Stimulated activated CD4-positive, alpha-beta T cell treated with anti-CD3 and anti-CD28 coated beads, Interleukin-15, amount 100 ng/mL, for 48 hours (primary cell): ENCODE measurements at places on chromosomes 2 and 18.

DNA sequence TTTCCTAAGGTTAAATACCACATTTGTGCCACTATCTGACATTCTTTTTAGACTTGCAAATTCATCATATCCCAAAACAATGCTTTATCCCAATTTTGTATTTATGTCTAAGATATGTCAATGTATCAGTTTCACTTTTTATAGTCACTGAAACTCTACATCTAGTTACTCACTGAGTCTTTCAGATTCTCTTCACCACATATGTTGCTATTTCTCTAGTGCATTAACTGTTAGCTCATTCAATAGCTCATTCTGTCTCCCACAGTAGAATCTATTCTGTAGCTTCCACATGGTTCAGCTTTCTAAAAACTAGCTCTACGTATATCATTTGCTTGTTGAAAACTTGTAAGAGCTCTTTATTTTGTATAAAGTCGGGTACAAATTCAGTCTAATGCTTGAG lies 1420.6 kb upstream of the NXPH2 start:
- no peak for DNase-seq

DNA sequence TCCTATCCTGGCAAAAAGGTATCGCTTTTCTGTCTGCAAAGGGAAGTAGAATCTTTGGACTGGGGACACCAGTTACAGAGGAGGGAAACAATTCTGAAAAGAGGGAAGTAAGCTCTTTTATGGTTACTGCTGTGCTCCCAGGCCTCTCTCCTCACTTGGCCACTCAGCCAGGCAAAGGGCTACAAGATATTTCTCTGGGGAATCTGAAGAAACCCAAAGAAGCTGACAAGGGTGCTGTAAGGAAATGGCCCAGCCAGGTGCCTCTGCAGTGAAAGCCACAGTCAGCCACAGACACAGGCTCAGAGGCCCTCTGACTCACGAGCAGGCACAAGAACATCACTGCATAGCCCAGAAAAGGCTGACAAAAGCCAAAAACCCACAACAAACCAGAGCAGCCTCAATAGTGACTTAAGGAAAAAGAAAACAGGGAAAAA lies 5.8 kb downstream of the HDLBP start:
- DNase-seq, result peak; percentile 53

GRCh38 chr2:54704238-54704637 lies 19.2 kb upstream of the EML6 start:
- DNase-seq, result no peak

GRCh38 chr2:74708296-74708695 lies 54.2 kb downstream of the SEMA4F start:
- DNase-seq, result no peak

GRCh38 chr2:57806449-57806968 lies 240.1 kb upstream of the VRK2 start:
- DNase-seq, result no peak

DNA sequence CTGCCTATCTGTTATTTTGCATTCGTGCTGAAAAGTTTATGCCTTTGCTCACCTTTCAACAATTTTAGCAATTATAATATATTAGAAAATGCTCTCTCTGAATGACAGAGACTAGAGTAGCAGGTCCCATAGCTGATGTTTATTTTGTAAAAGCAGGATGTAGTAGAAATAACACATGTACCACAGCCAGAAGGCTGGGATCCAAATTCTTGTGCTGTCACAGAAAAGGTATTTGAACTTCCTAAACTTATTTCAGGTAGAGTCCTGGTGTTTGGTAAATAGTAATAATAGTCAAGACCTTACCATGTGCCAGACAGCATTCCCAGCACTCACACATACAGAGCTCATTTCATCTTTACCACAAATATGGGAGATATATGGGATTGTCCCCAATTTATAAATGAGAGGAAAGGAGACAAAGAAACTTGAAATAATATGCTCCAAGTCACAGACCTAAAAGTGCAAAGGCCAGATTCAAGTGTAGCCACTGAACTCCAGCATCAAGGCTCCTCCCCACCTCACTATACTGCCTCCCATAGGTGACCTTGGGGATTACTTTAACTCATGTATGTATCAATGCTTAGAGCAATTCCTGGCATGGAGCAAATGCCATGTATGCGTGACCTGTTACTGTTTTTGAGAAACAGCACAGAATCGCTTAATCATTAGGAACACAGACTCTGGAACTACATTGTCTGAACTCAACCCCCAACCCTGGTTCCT lies 284.7 kb upstream of the RAB12 start:
- no peak for DNase-seq

DNA sequence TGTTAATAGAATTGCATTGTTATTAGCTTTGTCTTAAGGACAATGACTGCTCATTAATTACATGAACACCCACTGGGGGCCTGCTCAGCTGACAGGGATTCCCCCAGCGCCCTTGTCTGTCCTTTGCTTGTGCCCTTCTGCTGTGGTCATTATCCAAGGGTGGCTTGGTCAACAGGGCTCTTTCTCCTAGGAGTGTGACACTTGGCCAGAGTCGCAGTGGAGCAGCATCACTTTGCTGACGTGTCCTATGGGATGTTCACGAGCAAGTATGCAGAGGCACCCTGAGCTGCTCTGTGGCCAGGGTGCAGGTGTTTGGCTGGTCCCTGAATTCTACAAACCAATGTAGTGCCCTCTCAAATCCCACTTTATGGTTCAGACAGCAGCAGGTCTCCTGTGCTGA lies 46.0 kb downstream of the PTGR3 start:
- no peak for DNase-seq

DNA sequence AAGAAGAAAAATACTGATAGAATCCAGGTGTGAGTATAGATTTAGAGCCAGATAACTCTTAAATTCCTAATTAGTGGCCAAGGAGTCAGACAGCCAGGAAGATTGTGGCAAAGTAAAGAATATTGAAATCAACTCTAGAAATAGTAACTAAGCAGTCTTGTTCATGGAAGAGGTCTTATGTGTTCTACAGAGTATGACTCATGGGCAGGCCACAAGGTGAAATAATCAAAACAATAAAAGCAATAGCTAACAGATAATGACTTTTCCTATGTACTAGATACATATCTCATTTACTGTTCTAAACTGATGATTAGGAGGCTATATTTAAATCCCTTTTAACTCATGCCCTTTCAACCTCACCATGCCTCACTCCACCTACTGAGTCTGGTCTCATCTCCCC lies 227.4 kb upstream of the COL3A1 start:
- no peak for DNase-seq

GRCh38 chr2:3041841-3042600 lies 335.6 kb downstream of the EIPR1 start:
- no peak for DNase-seq

GRCh38 chr2:1889099-1889650 lies 144.9 kb upstream of the PXDN start:
- no peak for DNase-seq

DNA sequence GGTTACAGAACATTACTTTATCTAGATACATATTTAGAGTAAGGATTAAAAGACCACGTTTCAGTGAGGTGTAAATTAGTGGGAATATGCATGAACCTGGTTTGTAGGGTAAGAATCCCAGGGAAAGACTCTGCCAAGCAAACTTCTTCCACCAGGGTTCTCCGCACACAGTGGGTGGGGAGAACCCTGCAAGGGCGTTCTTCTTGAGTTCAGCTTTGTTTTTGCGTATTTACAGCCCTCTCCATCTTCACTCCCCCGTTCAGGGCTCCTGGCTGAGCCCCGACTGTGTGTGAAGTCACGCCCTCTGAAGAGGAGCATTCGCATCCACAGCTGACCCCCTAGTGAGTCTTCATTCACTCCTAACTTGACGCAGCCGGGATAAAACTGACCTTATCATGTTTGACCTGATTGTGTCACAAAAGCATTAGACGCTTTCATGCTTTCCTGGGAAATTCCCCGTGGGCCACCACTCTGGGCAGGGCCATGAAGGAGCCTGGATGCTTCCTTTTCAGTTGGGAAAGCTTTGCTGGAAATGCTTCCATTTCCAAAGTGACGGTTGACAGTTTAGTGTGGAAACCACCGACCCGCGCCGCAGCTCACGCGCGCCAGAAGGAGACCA lies 1.0 kb downstream of the ALKAL2 start:
- no peak for DNase-seq

DNA sequence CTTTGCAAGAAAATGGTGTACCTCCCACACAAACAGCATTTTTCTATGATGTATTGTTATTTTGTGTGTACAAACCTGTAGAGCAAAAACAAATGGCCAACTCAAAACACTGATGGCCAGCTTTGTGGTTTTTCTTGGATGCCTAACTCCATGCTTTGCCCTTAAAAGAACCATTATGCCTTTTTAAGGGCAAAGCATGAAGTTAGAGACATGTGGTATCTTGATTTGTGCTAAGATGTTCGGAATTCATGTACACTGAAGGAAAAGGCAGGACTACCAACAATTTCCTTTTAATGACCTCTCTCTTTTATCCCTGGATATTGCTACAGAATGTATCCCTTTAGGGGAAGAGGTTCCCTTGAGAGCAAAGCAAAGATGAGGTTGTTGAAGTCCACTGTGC lies 273.6 kb downstream of the SCG2 start:
- no peak for DNase-seq

GRCh38 chr18:60295674-60296073 lies 76.9 kb downstream of the MC4R start:
- no peak for DNase-seq

- no peak for DNase-seq
These were observed 346.7 kb downstream of the SS18 start for GRCh38 chr18:25743646-25744151.

- no peak for DNase-seq
These were observed 394.8 kb upstream of the FANCL start for GRCh38 chr2:58635801-58636375.

DNA sequence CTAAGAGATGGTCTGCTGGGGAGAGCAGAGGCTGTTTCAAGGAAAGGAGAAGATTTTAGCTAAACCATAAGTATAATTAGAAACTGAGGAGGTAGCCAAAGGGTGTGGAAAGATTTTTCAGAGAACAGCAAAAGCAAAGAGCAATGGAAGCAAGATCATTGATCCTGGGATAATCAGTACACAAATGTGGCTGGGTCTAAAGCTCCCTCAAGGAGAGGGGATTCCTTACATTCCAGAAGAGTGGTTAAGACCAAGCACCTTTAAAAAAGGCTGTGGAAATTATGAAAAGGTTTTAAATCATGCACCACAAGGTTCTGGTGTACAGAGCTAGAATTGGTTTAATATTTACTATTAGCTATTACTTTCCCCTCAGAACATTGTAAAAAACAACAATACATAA lies 246.0 kb upstream of the UBE2E3 start:
- no peak for DNase-seq

GRCh38 chr18:64693766-64694165 lies 544.9 kb upstream of the LINC00305 start:
- no peak for DNase-seq

DNA sequence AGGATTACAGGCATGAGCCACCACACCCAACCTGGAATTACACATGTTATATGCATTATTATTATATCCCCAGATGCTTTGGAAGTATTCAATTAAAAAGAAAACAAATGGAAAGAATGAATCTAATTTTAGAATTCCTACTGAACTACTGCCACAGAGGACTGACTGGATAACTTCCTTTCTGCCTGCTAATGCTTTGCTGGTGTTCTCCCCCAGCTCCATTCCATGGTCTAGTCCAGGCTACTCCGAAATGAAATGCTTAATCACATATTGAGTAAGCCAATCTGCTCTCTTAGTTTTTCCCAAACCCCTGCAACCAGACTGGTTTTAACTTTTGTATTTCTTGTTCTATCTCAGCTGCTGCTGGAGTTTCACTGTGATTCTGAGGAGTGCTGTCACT lies 519.1 kb downstream of the SOX11 start:
- no peak for DNase-seq

DNA sequence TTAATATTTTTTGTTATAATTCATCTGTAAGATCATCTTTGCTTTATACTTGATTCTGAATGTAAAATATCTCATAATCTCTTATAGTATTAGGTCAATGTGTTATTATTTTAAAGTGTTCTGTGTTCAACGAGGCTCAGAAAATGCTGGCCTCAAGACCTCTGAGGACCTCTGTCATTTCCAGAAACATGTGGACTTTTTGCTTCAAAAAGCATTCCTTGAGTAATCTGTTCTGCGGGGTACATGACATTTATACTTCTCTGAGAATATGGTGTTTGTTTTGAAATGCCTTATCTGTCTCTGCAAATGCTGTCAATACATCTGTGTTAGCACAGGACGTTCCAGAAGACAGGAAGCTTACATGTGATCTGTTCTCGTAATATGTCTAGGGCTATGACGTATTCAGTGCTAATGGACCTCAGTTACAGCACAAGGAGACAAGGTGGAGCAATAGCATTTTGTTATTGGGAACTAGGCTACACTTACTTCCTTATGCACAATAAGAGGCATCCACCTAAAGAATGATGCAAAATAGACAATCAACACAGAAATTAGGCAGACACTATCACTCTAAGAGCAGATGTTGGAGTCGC lies 37.6 kb upstream of the IL1RL1 start:
- DNase-seq, result no peak

- DNase-seq, result no peak
These were observed 165.5 kb downstream of the L3MBTL4 start for GRCh38 chr18:6249170-6249569.

DNA sequence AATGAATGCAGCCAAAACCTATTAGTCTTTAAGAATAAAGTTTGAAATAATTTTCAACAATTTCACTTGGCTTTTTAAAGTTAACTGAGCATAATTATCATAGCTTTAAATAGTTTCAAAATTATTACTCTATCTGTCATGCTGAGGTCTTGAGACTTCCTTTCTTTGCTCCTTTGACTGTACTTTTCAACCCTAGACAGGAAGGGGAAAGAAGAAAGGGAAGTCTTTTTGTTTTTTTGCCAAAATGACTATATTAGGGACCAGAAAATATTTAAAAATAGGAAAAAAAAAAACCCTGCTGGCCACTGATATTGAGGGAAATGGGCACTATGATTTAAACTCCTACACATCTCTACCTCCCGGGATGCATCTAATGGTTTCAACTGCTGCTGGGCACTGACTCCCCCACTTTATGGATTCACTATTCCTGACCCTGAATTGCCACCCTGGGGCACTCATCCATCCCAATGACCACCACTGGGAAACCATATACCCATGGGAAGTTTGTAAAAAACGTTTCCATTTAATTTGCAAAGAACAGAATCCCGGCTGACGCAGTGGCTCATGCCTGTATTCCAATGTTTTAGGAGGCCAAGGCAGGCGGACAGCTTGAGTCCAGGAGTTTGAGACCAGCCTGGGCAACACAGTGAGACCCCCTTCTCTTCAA lies 50.5 kb downstream of the GAREM1 start:
- no peak for DNase-seq

GRCh38 chr2:45207101-45207500 lies 197.8 kb upstream of the SIX2 start:
- no peak for DNase-seq

DNA sequence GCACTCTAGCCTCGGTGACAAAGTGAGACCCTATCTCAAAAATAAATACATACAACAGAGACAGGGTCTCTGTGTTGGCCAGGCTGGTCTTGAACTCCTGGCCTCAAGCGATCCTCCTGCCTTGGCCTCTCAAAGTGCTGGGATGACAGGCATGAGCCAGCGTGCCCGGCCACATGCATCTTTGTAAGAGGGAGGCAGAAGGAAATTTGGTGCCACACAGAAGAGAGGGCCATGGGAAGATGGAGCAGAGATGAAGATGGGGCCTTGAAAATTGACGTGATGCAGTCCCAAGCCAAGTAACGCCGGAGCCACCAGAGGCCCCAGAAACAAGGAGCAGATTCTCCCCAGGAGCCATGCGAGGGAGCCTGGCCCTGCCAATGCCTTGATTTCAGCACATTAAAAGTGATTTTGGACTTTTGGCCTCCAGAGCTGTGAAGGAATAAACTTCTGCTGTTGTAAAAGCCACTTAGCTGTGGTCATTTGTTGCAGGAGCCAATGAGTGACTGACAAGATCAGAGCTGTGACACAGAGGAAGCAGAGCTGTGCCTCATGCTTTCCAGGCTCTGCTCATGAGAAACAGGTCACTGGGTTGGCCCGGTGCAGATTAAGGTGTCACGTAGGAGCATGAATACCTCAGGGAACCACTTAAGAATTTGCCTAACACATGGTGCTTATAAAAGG lies 2.7 kb upstream of the SLC66A2 start:
- DNase-seq, result no peak
